ENCODE measurements at places on chromosomes 16 and 17. TPM values are rescaled to one million over a fixed set of nuclear protein-coding genes. Genes with fewer than 3 reads are reported as not detected.
A peak's percentile ranks its signal among the peaks of the same experiment; 100 is the strongest.

Gene CD300LG
- not detected for total RNA-seq

Gene HOXB4
- total RNA-seq = 3.9 TPM

- H3K4me3 ChIP-seq = no peak overlapping the region
- H3K27ac ChIP-seq = no peak overlapping the region
- H3K4me1 ChIP-seq = 0 out of 2 replicates have a peak, but pooled peaks cover 7% of the 10 kb centered on the region
- no peaks in the 10 kb centered on the region for H3K36me3 ChIP-seq
- H3K27me3 ChIP-seq = no peaks in the 10 kb centered on the region
Observed at GRCh38 chr16:13906168-13907089, 13.5 kb upstream of the ERCC4 start.

Gene GSPT1
- total RNA-seq = 141 TPM

- no peak overlapping the region for H3K4me3 ChIP-seq
- peak; percentile 28 for DNase-seq
- no peaks in the 10 kb centered on the region for H3K36me3 ChIP-seq
- H3K4me1 ChIP-seq = peaks cover 37% of the 10 kb centered on the region
Observed at GRCh38 chr16:4373909-4374742, 2.5 kb downstream of the VASN start.

DNA sequence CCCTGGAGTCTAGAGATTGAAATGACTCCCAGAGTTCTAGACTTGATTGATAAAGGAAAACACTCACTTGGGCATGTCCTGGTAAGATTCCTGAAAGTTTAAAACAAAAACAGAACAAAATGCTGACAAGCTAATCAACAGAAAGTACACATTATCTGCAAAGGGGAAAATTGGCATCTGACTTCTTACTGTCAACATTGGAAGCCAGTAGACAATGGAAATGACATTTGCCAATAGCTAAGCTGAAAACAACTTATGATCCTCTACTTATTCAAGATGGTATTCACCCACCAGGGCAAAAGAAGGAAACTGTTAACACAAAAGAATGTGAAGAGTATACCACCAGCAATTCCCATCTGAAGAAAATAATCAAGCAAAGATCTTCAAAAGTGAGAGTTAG is 36.8 kb upstream of the CDYL2 start:
- peaks cover 3% of the 10 kb centered on the region for H3K4me1 ChIP-seq
- H3K4me3 ChIP-seq = no peak overlapping the region
- no peak overlapping the region for H3K27ac ChIP-seq
- no peaks in the 10 kb centered on the region for H3K27me3 ChIP-seq
- no peaks in the 10 kb centered on the region for H3K36me3 ChIP-seq
- DNase-seq = no peak

Measured in Caco-2 (cell line).